ENCODE measurements at places on chromosomes 13 and 19.

DNA sequence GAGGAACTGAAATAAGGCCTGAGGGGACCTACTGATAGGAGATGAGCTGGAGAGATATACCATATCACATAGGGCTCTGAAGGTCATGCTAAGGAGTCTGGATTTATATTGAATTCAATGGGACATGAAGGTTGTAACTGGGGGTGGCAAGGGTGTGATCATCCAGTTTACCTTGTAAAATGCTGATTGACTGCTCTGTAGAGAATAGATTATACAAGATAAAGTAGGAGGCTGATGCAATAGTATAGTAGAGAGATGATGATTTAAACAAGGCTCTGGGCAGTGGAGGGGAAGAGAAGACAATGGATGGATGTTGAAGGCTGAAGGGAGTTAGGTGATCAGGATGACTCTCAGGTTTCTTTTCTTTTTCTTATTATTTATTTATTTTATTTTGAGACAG is 18.0 kb upstream of the PAN3 start:
- DNase-seq: no peak

GRCh38 chr13:98189841-98190505 is 12.9 kb upstream of the RNF113B start:
- DNase-seq: no peak

- no peak for DNase-seq
These were observed 9.6 kb upstream of the SBNO2 start for GRCh38 chr19:1183543-1184172.

DNA sequence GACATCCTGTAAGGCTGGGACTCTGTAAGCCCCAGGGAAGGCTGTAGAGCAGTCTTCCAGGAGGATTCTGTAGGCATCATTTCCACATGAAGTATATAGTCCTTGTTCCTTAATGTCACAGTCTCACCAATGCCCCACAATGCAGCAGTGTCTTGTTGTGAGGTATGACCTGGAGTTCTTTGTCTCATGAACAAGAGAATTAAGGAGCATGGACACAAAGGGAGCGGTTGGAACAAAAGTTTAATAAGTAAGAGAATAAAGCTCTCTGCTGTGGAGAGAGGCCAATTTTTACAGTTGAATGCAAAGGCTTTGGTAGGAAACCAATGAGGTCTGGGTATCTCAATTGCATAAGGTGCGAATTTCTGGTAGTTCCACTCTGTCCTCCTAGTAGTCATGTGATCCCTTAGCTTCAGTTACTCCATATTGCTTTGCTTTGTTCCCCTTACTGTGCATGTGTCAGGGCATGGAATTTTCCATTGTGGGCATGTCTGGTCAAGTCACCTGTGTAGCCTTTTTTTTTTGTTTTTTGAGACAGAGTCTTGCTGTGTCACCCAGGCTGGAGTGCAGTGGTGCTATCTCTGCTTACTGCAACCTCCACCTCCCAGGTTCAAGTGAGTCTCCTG is 124.3 kb upstream of the TMTC4 start:
- no peak for DNase-seq

DNA sequence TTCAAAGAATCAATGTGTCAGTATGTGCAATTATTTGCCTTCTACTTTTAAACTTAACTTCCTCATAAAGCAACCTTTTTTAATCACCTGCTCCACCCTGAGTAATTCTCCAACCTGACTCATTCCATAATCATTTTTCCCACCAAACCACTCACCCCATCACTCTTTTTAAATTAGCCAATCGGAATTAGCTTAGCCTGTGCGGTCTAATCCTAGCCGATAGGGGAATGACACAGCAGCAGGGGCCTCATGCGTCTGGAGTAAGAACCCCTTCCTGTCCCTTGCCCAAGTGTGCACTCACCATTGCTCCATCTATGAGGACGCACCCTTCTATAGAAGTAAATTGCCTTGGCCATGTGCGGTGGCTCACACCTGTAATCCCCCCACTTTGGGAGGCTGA is 27.4 kb upstream of the ZNF83 start:
- DNase-seq: no peak

GRCh38 chr13:102460806-102461205 is 59.0 kb upstream of the FGF14 start:
- no peak for DNase-seq

DNA sequence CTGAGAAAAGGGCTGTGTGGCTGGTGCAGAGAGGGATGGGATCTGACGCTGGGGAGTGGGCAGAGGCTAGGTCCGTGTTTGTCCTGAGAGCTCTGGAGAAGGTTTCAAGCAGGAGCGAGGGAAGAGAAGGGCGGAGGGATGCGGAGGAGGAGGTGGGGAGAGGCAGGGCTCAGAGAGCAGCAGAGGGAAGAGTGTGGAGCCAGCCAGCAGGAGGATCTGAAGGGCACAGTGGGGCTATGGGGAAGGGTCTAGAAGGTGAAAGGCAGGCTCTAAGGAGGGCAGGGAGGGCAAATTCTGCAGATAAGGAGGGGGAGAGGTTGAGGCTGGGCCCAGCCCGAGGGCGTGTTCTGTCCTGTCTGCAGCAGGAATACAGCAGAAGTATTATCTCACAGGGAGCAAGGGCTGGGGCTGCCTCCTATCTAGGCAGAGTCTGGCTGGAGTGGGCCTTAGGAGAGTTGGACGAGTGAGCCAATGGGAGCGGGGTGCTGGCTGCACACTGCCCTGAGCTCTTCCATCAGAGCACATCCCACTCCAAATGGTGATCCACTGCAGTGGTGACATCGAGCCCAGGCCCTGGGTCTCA is 6.1 kb downstream of the AP2A1 start:
- DNase-seq: no peak

DNA sequence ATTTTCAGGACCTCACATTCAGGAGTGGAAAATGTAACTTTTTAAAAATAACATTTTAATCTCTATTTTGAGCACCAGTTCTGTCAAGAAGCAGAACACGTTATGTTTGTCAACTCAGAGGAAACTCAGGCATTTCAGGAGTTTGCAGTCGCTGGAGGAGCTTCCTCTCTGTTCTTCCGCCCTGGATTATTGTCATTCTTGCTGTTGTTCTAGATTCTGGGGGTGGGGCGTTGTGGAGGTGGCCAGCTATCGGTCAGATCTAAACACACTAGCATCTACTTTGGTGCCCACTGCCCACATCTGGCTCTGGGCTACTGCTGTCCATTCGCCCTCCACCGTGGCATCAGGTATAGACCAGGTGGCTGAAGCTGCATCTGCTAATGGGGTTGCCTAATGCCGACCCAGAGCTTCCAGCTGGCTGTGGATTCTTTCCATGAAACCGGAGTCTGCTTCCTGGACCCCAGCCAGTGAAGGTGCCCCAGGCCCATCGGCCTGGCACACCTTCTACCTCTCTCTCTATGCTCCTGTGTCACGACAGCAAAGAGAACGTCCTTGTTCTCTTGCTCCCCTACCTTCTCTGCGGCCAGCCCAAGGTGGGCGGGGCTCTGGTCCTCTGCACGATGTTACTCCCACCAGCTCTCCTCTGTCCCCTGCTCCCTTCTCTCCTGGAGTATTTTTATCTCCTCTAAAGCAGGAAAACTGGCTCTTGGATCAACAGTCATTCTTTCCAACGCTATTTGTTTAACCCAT is 36.7 kb upstream of the DGKH start:
- DNase-seq: no peak

- DNase-seq: no peak
These were observed 880 bp upstream of the C19orf12 start for GRCh38 chr19:29715701-29716581.

DNA sequence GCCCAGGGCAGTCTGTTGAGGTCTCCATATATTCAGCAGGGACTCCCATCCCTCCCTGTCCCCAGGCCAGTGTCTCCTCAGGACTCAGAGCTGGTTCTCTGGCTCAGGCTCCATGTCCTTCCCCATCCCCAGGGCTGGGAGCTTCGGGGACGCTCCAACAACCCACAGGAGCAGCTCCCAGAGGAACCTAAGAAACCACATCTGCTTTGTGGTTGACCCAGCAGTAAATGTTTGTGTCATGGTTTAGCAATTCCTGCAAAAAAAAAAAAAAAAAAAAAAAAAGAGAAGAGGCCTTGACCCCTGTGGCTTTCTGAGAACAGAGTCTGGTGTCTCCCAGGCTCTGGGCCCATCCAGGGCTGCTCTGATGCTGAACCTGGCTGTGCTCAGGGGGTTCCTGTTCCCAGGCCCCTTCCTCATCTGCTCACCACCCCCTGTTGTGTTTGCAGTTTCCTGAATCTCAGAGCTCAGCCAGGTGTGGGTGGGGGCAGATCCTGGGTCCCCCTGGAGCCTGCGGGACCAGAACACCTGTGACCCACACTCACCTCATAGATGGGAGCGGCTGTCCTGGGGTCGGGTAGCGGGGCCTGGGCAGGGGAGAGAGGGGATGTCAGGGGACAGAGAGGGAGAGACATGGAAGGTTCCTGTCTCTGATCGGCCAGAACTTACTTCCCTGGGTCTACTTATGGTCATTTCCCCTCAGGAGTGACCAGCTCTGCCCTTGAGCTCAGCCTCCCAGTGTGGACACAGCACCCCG is 25.2 kb upstream of the CEACAM1 start:
- no peak for DNase-seq

DNA sequence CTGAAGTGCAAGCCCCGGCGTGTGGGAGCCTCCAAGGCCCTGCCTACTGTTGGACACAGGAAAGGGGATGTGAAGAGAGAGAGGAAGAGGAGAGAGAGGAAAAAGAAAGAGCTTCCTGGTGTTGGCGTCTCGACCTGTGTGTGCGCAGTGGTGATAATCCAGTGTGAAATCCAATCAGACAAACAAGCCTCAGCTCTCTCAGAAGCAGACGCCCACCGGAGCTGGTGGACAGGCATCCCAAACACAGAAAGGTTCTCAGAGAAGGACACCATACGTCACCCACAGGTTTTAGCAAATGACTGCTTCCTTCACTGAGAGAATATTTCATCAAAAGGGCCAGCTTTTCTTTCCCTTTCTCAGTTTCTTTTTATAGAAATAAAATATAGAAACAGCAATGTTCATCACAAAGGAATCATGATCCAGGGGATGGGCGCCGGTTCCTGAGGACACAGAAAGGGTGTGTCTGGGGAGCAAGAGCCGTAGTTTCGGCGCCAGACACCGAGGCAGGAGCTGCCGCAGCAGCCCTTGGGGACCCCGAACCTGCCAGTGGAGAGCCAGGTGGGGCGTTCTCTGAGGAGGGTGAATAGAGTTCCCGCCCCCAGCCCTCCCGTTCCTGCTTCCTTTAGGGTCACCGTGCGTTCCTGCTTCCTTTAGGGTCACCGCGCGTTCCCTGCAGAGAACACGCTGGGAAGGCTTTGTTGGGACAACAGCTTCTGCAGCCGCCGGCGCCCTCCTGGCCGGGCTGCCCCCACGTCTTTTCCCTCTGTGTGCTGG is 145.8 kb upstream of the SOX1 start:
- no peak for DNase-seq

GRCh38 chr19:35168196-35168595 is 13.7 kb downstream of the FXYD5 start:
- DNase-seq: no peak

DNA sequence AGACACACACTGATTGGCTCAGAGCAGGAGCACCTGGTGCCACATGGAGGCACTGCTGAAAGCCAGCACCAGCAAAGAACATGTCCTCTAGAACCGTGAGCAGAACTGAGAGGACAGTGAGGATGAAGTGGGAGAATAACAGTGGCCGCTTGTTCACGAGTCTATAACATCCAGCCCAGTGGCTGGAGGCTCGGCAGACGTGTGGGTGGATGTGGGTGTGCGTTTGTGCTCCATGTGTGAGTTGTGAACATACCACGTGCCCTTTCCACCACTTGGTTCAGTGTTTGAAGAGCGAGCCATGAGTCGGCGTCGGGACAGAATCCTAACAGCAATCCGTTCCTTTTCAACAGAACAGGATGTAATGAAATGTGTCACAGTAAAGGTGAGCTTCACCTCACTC is 113.0 kb downstream of the SOX1 start:
- no peak for DNase-seq

- peak; percentile 13 for DNase-seq
These were observed 1.9 kb downstream of the KLF1 start for GRCh38 chr19:12884926-12885748.

GRCh38 chr19:17468302-17469091 is 1.8 kb upstream of the SLC27A1 start:
- peak; percentile 75 for DNase-seq

GRCh38 chr19:35107545-35107944 is 8.1 kb upstream of the FXYD3 start:
- peak; percentile 93 for DNase-seq

DNA sequence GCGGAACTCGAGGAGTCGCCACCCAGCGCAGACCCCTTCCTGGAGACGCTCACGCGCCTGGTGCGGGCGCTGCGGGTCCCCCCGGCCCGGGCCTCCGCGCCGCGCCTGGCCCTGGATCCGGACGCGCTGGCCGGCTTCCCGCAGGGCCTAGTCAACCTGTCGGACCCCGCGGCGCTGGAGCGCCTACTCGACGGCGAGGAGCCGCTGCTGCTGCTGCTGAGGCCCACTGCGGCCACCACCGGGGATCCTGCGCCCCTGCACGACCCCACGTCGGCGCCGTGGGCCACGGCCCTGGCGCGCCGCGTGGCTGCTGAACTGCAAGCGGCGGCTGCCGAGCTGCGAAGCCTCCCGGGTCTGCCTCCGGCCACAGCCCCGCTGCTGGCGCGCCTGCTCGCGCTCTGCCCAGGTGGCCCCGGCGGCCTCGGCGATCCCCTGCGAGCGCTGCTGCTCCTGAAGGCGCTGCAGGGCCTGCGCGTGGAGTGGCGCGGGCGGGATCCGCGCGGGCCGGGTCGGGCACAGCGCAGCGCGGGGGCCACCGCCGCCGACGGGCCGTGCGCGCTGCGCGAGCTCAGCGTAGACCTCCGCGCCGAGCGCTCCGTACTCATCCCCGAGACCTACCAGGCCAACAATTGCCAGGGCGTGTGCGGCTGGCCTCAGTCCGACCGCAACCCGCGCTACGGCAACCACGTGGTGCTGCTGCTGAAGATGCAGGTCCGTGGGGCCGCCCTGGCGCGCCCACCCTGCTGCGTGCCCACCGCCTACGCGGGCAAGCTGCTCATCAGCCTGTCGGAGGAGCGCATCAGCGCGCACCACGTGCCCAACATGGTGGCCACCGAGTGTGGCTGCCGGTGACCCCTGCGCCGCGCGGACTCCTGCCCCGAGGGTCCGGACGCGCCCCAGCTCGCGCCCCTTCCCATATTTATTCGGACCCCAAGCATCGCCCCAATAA is 2.3 kb downstream of the AMH start:
- no peak for DNase-seq

GRCh38 chr13:94595001-94595949 is 677 bp downstream of the TGDS start:
- DNase-seq: no peak

DNA sequence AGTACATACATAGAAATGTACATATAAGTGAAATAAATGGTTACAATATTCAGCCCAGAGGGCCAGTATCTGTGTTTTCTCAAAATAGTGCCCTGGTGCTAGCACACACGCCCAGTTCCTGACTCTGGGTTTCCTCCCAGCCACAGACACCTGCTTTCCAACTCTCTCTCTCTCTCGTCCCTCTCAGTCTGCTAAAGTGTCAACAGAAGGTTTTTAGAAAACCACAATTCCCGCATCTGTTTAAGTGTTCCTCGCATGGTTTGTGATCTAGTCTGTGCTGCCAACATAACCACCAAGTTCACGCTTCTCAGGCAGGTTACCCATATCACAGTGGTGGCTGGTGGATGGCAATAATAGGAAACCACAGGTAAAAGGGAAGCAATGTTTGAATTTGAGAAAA is 17.8 kb upstream of the UPF3A start:
- DNase-seq: no peak
